Breast epithelium (tissue), 4 donors: ENCODE measurements at places on chromosomes 2 and 18.
A peak's percentile ranks its signal among the peaks of the same experiment; 100 is the strongest.

DNA sequence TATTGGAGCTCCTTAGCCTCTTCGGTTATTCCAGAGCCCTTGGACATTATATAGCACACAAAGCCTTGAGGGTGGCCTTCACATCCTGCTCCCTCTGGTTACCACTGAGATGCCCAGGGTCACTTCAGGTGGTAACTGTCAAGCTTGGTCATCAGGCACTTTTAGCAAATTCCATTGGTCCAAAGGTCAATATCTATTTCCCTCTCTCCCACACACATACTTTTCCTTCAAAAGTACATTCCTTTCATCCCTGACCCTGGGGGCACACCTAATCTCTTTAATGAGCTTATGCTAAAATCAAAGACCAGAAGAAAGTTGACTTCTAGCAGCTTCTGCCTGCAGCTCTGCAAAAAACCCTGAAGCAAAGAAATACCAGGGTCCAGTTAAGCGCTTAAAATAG lies 172.0 kb upstream of the NRP2 start:
- no peak overlapping the region for H3K27ac ChIP-seq
- no peaks in the 10 kb centered on the region for H3K4me1 ChIP-seq
- DNase-seq, result no peak
- no peaks in the 10 kb centered on the region for H3K36me3 ChIP-seq
- no peaks in the 10 kb centered on the region for H3K27me3 ChIP-seq
- no peak overlapping the region for H3K4me3 ChIP-seq

- H3K4me1 ChIP-seq, result peaks cover 8% of the 10 kb centered on the region
- no peak for DNase-seq
- no peaks in the 10 kb centered on the region for H3K36me3 ChIP-seq
- H3K27me3 ChIP-seq, result peaks cover 11% of the 10 kb centered on the region
- peak within 1 kb of the TSS; percentile 56 for H3K4me3 ChIP-seq
Measured at GRCh38 chr2:27118525-27119329, at the start of gene CGREF1. Gene CGREF1, minus strand, starts transcription at chr2:27119128. Its CDS starts 14,762 bp downstream, at chr2:27104366.

DNA sequence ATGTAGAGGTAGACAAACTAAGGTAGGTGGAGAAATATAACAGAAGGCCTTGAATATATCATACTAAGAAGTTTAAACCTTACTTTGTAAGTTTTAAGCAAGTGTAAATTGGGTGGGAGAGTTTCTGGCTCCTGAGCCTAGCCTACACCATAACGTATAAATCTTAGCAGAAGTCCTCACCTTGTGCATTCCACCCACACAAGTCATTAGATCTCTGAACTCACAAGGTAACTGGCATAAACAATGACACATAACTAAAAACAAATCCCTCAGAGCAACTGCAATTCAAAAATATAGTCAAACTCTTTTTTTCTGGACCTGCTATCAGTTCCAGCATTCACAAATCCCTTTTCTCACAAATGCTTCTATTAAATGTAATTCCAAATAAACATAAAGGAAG lies 9.4 kb downstream of the REV1 start:
- H3K27me3 ChIP-seq, result no peaks in the 10 kb centered on the region
- H3K4me3 ChIP-seq, result no peak overlapping the region
- H3K36me3 ChIP-seq, result no peaks in the 10 kb centered on the region
- peaks cover 7% of the 10 kb centered on the region for H3K4me1 ChIP-seq

DNA sequence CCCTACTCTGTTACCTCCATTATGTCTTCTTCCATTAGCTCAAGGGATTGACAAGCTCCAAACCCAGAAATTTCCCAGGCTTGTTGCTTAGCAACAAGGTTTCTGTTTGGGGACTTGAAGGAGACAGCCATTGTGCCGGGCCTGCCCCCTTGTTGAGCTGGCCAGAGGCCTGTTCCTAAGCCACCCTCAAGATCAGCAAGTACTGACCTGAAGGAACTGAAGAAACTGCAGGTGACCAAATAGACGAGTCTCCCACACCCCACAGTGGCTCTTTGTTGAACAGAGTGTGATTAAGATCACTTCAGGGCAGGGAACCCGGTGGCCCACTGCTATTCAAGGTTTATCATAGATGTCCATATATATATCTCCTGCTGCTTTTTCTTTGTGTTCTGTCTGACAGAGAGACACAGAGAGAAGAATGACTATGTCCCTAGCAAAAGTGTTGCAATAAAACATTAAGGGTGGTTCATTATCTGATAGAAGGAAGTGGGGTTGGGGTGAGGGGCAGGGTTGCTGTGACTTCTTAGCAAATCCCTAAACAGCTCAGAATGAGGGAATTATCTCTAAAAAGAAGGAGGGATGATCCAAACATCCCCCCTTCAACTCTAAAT lies 69.2 kb downstream of the RNF144A start:
- no peak overlapping the region for H3K27ac ChIP-seq
- DNase-seq, result no peak
- H3K27me3 ChIP-seq, result no peaks in the 10 kb centered on the region
- H3K4me3 ChIP-seq, result no peak overlapping the region

GRCh38 chr18:32301361-32301760 lies 111.5 kb downstream of the MEP1B start:
- no peaks in the 10 kb centered on the region for H3K4me1 ChIP-seq
- H3K36me3 ChIP-seq, result no peaks in the 10 kb centered on the region
- no peak for DNase-seq
- no peaks in the 10 kb centered on the region for H3K27me3 ChIP-seq
- no peak overlapping the region for H3K27ac ChIP-seq
- H3K4me3 ChIP-seq, result no peak overlapping the region

DNA sequence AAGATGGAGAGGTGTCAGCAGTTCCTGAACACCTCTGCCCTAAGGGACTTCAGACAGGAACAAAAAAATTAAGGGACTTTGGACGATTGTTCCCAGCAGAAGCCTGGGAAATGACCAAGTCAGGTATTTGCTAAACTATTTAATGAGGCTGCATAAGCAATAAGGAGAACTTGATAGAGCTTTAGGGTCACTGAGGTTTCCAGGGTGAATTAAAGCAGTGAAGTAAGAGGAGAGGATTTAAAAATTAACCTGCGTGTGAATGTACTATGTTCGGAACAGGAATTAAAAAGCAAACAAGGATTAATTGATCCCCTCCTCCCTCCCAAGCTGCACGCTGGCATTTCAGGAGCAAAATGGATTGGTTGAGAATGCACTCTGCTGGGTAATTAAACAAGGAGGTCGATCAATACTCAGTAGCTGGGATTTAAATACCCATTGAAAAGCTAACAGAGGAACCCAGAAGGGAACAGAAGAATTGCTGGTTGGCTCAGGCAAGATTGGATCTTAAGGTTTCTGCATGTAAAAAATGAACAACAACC lies 157.2 kb downstream of the RNF152 start:
- H3K27ac ChIP-seq, result peak overlapping the region; percentile 43
- DNase-seq, result no peak
- H3K27me3 ChIP-seq, result no peaks in the 10 kb centered on the region
- H3K36me3 ChIP-seq, result no peaks in the 10 kb centered on the region

GRCh38 chr2:160651416-160652200 lies 158.0 kb upstream of the RBMS1 start:
- H3K4me1 ChIP-seq, result peaks cover 4% of the 10 kb centered on the region
- DNase-seq, result no peak
- H3K27me3 ChIP-seq, result no peaks in the 10 kb centered on the region
- H3K27ac ChIP-seq, result peak overlapping the region; percentile 21
- no peaks in the 10 kb centered on the region for H3K36me3 ChIP-seq
- H3K4me3 ChIP-seq, result no peak overlapping the region
